ENCODE measurements at places on chromosomes 12 and 14.
A peak's percentile ranks its signal among the peaks of the same experiment; 100 is the strongest.

DNA sequence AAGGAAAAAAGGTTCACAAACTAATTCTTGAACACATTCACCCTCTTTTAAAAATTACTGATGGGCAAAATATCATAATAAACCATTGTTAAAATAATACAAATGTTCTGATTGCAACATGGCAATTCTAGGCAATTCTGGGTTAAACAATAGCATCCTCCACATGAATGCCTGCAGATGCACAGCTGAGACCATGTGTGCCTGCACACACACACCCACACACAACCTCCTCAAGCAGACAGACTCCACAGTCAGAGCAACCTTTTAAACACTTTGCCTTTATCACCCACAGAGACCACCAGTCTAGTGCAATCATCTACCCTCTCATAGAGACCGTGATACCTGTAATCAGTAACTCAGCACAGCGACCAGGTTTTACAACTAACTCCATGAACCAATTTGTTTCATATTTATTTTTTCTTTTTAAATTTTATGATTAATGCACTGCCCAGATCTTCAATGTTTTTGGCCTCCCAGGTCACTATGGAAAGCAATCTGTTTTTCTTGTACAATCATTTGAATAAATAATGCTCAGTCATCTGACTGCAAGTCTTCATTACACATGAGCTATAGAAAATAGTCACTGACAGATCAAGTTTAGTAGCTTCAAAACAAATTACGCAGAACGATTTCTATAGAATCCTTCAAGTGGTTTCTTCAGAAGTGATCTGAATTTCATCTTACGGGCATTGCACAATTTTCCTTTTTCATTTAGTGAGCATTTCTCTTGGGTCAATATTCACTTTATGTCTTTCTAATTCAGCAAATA, 105.8 kb downstream of the PRKD1 start:
- DNase-seq, result no peak

DNA sequence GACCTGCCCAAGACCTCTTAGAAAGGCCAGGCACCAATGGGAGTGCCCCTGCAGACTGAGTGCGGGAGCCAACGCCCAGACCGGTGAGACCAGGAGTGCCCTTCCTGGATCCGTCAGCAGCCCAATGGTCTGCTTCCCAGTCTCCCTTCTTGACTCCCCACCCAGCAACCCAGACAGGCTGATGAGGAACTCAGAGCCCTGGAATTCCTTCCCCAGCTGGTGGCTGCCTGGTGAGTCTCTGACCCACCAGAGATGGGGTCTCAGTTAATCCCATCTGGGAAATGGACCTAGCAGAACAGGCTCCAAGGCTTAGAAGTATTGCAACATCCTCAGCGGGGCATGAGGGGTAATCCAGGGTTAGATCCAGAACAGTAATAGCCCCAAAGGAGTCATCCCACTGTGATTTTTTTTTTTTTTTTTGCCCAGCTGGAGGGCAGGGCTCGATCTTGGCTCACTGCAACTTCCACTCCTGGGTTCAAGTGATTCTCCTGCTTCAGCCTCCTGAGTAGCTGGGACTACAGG, 1.5 kb upstream of the RASAL1 start:
- no peak for DNase-seq

DNA sequence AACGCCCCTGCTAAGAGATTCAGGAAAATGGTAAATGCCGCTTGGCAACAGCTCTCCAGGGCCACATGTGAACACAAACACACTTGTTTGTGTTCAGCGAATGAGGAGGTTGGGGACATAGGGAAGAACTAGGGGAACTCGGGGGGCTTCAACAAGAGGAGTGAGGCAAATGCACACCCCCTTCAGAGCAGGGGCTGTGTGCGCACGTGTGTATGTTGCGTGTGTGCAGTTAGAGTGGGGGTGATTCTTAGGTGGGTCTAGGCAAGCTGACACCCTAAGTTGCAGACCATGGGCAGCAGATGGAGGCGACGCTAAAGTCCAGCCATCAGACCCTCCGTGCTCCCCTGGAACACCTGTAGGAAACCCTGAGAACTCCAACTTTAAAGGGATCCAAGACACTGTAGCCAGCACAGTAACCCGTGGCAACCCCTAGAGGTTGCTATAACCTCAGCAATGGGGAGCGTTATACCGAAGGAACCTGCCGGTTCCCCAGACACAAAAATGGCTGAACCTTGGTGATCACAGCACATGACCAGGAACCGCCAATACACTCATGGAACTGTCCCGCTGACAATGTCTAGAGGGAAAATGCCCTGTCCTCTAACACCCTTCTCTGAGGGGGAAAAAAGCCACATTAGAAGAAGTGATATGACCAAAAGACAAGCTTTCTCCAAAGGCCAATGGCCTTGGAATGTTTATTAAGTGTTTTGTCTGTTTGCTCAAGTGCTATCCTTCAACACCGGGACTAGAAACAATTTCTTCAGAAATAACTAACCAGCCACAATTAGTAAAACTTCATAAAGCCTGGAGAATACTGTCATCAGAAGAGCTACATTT, 86.5 kb upstream of the CEP83 start:
- DNase-seq, result peak; percentile 19

DNA sequence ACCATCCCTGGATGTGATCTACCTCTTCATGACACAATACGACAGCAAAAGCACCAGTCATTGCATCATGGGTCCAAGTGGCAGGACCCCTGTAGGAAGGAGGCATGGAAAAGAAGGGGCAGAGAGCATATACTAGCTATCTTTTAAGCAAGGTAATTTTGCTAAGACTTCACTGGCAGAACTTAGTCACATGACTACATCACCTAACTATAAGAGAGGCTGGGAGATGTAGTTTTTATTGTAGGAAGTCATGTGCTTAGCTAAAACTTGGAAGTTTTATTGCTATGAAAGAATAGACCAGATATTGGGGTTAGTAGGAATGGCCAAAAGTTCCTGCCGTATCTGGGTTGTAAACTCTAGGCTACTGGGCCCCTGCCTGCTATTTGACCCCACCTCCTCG, 18.6 kb upstream of the CHST11 start:
- no peak for DNase-seq

- no peak for DNase-seq
These were observed 64.7 kb downstream of the PPP2R5E start for GRCh38 chr14:63478437-63478852.

- DNase-seq, result no peak
These were observed 42.0 kb upstream of the PRICKLE1 start for GRCh38 chr12:42631513-42631912.

DNA sequence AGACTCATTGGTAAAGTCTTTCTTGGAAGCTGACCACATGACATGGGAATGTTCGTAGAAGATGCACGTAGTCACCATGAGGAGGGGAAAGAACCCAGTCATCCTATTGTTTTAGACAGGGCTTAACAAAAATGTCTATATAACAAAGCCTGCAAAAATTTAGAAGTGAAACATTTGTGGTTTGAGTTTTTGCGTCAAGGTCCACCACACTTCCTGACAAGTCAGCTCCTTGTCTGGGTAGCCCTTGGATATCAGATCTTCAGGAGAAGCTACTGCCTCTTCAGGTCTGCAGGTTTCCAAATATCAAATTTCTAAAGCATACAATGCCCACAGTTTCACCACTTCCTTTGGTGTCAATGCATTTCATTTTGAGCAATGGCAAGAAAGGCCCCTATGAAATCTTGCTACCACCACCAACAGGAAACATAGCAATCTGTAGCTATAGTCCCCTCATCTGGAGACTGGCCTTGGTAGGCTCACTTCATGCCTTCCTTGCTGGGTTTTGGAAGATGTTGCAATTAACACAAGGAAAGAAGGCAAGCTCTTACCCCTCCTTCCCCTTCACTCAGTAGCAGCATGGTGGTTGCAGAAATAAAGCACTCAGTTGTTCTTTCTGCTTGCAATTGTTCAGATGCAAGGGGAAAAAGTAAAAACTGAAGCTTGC, 235.2 kb downstream of the PCNX1 start:
- no peak for DNase-seq

GRCh38 chr12:116458492-116458891, 100.7 kb upstream of the MAP1LC3B2 start:
- DNase-seq, result no peak

- no peak for DNase-seq
These were observed 167.5 kb downstream of the PPM1H start for GRCh38 chr12:62767496-62767895.

DNA sequence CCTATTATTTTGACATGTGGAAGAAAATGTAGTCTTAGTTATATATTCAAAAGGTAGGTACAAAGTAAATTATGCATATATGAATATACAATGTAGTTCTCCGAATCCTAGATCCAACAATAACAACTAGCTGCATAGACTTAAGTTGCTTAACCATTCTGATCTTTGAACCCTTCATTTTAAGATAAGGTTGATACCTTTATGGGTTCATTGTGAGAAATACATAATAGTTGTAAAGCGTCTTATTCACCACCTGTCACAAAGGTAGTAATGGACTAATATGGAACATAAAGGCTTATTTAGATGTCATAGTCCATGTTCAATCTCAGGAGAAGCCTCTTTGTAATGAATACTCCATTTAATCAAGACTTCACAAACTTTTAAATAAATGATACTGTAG, 263.6 kb downstream of the TMTC2 start:
- DNase-seq, result no peak

DNA sequence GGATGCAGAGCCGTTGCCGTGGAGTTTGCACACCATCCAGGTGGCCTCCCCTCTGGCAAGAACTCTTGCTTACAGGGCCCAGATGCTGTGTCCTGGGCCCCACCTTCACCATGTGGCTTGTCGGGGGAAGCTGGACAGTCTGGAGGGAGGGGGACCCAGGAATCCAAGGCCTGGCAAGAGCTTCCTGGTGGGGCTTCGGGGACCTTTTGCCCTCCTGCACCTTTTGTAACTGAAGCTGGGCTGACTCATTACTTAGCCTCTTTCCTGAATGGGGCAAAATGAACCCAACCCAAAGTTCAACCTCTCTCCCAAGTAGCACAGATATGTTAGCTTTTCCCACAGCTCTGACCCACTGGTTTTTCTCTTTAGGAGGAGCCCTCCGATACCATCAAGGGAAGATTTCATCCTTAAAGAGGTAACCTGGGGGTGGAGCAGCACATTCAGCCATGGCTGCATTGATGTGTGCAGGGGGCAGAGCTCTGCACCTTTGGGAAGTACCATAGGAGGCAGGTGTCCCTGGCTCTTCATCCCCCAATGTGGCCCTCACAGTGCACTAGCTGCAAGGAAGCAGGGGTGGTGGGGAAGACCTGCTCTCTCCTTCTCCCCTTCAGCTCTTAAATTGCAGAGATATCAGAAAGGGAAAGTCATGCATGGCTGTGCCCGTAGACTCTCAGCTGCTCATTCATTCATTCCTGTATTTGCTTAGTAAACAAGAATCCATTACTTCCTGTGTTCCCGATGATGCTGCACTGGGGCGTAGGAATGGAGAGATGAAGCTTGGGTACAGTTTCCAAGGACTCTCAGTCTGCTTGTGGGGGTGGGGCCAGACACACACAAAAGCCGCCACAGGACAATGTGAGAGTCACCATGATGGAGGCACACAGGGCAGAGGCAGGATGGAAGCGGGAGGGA, 13.0 kb downstream of the MVK start:
- DNase-seq, result no peak
